ENCODE measurements at places on chromosomes 5 and 9.

DNA sequence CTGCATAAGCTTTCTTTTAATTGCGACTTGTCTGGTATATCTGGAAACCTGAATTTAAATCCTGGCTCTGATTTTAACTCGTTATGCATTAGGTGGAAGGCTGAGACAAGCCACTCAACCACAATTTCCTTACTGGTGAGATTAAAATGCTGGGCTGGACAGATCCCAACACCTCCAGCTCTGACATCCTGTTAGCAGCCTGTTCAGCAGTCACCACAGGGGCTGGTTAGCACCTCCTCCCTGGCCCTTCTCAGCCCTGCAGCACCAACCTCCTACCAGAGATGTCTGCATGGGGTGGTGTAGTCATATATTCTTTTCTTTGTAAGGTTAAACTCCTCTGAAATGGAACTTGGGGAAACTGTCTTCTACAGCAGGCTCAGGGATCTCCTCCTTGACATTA, 156.5 kb upstream of the NFIL3 start:
- peak; percentile 92 for DNase-seq

DNA sequence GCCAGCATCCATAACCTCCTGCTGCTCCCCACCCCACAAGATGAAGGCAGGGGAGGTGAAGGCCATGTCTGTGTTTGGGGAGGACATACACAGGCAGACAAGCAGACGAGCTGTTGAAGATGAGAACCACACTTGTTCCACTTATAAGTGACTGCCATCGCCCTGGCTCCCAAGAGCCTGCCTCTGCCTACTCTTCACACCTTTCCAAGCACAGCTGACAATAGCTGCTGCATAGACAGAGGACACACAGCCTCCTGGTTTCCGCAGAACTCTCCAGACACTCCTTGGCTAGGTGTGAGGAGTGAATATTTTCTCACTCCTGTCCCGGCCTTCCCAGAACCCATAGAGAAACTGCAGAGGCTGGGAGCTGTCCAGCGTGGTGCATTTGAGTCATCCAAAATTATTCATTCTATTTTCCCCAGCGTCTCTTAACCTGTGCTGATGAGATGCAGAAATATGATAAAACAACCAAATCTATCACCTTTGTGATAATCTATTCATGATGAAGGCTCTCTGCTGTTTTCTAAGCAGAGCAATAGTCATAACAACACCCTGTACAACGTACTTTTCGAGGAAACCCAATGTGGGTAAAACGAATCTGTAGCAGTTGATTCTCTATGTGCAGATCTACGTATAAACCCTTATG, 24.7 kb downstream of the KLF9 start:
- peak; percentile 57 for DNase-seq

DNA sequence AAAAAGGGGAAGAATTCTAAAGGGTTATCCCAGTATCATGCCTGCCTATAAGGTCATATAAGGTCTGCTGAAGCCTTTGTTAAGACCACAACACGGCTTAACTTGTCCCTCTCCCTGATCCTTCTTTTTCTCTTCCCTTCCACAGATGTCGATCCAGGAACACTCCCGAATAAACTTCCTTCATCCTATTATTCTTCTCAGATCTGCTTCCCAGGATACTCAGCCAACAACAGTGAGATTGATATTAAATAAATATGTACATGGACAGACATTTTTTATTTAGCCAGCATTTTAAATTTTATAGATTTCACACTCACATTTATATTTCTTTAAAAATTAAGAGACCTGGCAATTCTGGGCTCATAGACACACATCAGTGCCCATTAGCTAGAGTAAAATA, 44.1 kb downstream of the DPYSL3 start:
- no peak for DNase-seq

DNA sequence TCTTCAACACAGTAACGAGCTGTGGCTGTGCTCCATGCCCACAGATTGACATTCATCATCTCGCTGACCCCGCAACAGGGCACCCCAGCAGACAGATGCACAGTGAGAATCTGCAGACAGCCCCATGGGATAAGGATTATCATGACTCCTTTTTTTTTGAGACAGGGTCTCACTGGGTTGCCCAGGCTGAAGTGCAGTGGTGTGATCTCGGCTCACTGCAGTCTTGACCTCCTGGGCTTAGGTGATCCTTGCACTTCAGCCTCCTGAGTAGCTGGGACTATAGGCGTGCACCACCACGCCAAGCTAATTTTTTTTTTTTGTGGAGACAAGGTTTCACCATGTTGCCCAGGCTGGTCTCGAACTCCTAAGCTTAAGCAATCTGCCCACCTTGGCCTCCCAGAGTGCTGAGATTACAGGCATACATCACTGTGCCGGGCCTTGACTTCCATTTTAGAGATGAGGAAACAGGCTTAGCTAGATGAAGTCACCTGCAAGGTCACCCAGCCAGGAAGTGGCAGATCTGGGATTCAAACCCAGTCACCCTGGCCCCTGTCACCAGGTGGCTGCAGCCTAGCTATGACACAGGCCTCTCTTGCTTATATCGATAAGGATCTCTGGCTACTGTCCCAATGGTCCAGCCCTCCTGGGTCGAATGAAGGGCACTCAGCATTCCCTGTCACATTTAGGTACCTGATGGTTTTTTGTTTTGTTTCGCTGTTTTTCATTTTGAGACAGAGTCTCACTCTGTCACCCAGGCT, 5.1 kb downstream of the AIF1L start:
- DNase-seq, result no peak

DNA sequence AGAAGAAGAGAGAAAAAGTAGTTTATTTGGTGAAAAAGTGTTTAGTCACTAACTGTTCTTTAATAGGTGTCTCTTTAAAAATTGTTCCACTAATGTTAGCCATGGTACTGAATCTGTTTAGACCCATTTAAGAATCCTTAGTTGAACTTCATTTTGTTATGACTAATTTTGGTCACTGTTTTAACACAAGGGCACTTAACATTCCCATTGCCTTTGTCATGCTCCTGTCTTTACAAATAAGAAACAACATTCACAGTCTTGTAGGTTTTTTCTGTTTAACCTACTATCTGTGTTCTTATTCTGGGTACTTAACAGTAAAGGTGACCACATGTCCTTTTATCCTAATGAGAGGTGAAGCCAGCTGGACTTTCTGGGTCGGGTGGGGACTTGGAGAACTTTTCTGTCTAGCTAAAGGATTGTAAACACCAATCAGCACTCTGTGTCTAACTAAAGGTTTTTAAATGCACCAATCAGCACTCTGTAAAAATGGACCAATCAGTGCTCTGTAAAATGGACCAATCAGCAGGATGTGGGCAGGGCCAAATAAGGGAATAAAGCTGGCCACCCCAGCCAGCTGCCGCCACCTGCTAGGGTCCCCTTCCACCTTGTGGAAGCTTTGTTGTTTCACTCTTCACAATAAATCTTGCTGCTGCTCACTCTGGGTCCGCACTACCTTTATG, 116.7 kb downstream of the WDR70 start:
- DNase-seq, result peak; percentile 94

GRCh38 chr9:77158772-77159513, 18.4 kb upstream of the VPS13A start:
- DNase-seq, result peak; percentile 25

DNA sequence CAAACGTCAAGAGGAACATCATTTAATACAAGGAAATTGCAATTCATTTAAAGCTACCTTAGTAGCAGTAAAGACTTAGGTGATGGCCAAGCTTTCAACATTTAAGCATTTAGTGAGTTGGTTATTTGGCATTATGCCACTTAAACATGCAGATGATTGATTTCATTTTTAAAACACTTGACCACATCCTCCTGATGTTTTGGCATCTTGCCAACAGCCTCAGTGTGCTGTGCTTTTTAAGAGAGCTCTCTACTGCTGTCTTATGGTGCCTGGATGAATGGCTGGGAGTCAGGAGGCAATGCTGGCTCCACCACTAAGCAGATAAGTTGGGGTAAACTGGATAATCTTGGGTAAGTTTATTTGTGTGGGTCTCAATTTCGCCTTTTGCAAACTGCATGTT, 364.5 kb downstream of the MAN2A1 start:
- DNase-seq, result peak; percentile 93

- no peak for DNase-seq
Observed at GRCh38 chr5:114411380-114411931, 49.6 kb downstream of the KCNN2 start.

- no peak for DNase-seq
Observed at GRCh38 chr9:27303219-27303618, 6.3 kb upstream of the EQTN start.

DNA sequence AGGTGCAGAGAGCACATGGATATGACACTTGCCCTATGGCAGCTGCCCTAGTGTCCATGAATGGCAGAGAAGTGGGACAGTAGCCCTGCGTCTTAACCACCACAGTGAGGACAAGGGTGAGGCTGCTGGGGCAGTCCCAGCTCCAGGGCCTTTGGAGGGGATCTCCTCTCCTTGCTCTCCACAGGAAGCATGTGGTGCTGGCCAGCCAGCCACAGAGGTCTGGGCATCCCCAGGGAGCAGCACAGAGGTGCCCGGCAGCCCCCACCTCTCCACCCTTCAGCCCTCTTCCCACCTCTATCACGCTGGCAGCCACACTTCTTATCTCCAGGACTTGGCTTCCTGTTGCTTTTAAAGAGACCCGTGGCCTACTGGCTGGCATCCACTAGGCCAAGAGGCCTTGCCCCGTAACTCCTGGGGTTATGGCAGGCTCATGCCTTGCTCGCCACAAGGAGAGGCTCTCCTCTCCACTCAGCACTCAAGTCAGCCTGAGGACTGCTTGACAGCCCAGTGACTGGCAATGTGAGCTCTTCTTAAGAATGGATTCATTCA, 21.9 kb downstream of the CSF2 start:
- no peak for DNase-seq

GRCh38 chr9:112174222-112174964, 704 bp downstream of the SUSD1 start:
- peak; percentile 45 for DNase-seq

DNA sequence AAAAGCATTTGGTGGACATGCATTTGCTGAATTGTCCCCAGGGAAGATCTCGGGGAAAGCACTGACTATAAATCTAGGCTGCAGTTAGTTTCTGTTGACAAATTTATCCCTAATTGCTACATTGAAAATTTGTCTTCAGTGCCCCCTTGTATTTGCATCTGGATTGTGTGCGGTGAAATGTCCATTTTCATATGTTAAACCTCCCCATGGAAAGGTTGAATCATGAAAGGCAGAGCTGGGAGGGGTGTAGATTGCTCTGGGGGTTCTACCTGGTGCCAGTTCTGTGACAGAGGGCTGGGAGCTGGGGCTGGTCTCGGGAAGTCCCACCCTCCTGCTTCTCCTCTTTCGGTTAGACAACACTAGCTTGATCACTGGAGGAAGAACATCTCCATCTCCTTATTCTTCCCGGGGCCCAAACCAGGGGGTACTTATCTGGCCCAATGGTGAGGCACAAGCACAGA, 101.9 kb downstream of the GADD45G start:
- DNase-seq, result no peak

- DNase-seq, result peak; percentile 87
Observed at GRCh38 chr9:70924895-70925547, 196.4 kb downstream of the TRPM3 start.

DNA sequence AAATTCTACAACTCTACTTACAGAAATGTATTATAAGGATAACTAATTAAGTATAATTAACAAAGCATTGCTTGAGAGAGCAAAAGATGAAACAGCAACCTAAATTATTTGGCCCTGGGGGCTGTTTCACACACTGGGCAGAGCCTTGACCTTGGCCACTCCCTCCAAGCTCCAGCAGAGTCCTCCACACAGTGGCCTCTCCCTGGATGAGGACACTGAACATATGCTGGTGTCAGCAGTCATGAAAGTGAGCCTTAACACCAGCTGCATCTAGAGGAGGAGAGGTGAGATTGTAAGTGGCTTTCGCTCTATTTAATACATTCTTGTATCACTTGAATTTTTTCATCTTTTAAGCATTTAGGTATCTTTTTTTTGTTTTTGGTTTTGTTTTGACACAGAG, 23.3 kb upstream of the ZDHHC12 start:
- no peak for DNase-seq

- no peak for DNase-seq
Observed at GRCh38 chr9:116153765-116154333, at the start of gene PAPPA. Gene PAPPA, plus strand, starts transcription at chr9:116153791. Its CDS starts 382 bp downstream, at chr9:116154173.

- no peak for DNase-seq
Observed at GRCh38 chr9:113380869-113381378, 4.1 kb upstream of the HDHD3 start.

- DNase-seq, result no peak
Observed at GRCh38 chr5:176631383-176632200, 1.1 kb downstream of the EIF4E1B start.

DNA sequence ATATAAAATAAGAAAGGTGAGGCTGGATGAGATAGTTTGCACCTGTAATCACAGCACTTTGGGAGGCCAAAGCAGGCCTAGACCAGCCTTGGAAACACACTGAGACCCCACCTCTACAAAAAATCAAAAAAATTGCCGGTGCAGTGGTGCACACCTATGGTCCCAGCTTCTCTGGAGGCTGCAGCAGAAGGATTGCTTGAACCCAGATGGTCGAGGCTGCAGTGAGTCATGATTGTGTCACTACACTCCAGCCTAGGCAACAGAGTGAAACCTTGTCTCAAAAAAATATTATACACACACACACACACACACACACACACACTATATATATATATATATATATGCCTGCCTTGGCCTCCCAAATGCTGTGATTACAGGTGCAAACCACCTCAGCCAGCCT, 1.3 kb downstream of the SLC35D2 start:
- DNase-seq, result peak; percentile 28

DNA sequence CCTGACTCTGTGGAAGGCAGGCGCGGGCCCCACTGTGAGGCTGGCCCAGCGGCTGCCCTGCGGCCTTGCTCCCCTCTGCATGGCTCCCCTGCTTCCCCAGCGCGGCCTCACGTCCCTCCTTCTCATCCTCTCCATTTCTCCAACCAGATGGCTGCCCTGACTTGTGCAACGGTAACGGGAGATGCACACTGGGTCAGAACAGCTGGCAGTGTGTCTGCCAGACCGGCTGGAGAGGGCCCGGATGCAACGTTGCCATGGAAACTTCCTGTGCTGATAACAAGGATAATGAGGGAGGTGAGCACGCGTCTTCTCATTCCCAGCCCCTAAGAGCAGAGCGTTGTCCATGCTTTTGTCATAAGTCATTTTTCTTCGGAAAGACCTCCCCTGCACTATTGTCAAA, 129.0 kb upstream of the WWC1 start:
- no peak for DNase-seq
